ENCODE measurements at places on chromosomes 3 and 15.

DNA sequence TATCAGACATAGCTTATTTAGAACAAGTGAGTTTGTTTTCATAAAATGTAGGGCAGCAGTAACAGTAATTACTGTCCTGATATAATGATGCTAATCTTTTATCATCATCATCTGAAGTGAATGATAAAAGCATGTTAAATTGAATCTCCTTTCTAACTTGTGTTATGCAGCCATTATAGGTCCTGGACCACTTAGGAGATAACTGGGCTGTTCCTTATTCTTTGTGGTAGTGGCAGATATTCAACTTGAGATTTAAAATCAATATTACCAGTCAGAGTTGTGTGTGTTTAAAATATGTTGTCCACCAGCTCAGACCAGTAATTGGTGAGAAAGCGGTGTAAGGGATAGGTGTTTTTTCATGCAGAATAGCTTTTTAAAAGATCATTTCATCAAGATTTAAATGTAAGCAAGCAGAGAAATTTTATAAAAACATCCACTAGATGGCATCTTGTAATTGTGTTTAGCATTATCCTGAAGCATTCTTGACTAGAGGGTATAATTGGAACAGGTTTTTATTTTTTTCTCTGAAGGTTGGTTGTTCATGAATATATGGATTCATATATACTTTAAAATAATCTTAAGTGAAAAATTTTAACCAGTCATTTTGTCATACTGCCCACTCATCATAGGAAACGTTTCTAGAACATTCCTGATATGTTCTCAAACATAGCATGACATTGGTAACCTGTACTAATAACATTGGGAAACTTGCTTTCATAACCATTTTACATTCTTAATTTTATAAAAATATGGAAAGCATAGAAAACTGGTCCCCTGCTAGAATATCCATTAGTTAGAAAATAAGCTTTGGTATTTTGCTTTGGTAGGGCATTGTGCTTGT, 153.9 kb downstream of the BBX start:
- no peak for DNase-seq

GRCh38 chr15:68310178-68310803, 32.7 kb downstream of the FEM1B start:
- DNase-seq: no peak

- no peak for DNase-seq
Observed at GRCh38 chr15:73387507-73388255, 18.9 kb upstream of the HCN4 start.

- no peak for DNase-seq
Observed at GRCh38 chr3:44018926-44019325, 222.8 kb upstream of the TOPAZ1 start.

DNA sequence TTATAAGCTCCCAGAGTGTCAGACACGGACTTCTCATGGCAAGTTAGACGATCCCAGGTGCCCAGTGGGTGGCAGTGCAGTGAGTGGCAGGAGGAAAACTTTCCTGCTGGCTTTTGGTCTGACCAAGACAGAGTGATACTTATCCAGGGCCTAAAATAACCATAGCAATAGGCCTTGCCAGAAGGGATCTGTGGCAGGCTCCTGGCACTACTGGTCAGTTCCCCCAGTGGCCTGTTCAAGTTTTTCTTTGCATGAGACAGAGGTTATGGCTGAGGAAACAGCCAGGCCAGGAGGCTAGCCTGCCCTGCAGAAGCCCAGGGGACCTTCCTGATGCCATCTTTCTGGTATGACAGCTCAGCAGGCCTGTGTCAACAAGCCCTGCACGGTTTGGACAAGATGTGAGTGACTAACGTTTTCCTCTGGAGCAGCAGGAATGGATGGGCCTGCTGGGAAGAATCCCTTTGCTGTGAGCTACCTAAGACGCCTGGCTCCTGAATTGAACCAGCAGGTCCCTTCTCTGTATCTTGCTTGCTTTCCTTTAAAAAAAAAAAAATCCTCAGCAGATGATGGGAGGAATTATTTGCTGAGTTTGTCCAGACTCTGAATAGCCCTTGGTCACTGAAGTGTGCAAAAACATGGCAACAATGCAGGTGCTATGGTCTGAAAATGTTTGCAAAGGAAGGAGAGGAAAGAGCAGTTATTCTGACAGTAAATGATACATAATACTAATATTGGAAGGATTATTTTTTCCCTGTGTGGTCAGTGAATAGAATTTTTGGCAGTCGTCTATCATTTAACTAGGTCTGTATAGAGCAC, 18.0 kb downstream of the SCG5 start:
- DNase-seq: no peak

GRCh38 chr15:43552256-43552655, 34.8 kb downstream of the MAP1A start:
- no peak for DNase-seq

DNA sequence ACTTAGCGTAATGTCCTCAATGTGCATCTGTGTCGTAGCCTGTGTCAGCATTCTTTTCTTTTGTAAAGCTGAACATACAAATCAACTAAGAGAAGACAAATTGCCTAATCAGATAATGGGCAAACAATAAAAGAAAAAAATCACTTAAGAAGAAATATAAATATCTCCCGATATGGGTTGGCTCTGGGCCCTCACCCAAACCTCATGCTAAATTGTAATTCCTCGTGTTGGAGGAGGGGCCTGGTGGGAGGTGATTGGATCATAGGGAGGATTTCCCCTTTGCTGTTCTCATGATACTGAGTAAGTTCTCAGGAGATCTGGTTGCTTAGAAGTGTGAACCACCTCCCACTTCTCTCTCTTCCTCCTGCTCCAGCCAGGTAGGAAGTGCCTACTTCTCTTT, 285.0 kb upstream of the LYSMD4 start:
- DNase-seq: no peak
